Naive thymus-derived CD8-positive, alpha-beta T cell (primary cell): ENCODE measurements at places on chromosomes 6 and 20.

DNA sequence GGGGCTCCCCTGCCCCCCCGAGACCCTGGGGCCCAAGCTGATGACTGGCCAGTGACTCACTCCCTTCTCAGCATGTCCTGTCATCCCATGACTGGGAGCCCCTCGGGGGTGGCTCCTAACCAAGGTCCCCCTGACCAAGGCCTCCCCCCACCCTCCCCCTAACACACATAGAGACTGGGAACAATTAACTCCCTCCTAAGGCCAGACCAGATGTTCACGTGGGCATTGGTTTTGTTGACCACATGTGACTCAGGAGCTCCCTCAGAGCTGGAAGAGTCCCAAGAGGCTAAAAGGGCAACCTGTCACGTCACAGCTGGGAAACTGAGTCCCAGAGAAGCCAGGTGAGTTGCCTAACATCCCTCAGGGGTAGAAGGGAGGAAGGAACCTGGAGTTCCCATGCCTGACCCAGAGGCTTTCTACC is 10.6 kb upstream of the CCN5 start:
- no peak for DNase-seq

DNA sequence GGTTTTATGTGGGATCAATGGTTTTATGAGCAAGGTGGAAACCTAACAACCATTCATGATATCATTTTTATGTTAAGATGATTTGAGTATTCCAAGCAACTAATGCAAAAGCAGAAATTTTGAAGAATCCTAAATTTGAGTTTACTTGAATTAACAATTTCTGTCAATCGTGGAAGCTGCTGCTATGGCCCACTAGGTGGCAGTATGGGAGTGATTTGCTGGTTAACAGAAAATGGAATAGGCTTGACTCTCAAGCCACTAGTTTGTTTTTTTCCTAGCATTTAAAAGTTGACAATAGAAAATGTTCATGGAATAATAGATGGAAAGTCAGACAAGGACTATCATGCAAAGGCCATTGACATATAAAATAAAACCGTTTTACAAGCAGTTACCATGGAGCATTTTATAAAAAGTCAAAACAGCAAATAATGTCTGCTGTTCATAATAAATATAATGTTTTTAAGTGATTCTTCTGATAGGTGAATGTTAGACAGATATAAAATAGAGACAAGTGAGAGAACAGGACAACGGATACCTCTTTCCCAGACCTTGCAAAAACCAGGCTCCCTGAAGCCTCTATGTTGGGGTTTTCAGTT is 43.0 kb upstream of the TMEM200A start:
- DNase-seq: peak; percentile 72

DNA sequence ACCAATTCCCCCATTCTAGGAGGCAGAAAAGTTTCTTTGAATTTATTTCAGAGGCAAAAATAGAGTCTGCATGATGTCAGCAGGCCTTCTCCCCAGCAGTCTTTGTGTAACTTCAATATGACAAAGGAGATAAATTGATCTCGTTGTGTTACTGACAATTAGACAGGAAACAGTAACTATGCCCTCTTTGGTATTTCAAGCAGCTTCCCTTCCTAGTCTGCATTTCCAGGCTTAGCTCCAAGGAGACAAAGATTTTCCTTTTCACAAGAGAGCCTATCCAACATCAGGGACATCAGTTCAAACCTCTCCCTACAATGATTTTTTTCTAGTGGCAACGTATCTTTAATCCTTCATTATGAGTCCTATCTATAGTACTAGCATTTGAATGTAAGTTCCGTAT is 245.9 kb upstream of the HSF2 start:
- DNase-seq: no peak

GRCh38 chr6:163414117-163414945 is at the start of gene QKI:
TSS of gene QKI (plus strand) at chr6:163414718. CDS start at chr6:163415194, 476 bp downstream.
- peak; percentile 81 for DNase-seq

- DNase-seq: no peak
Observed at GRCh38 chr20:40562031-40562430, 127.0 kb downstream of the MAFB start.

- no peak for DNase-seq
Observed at GRCh38 chr20:49457444-49457843, 25.0 kb downstream of the KCNB1 start.

DNA sequence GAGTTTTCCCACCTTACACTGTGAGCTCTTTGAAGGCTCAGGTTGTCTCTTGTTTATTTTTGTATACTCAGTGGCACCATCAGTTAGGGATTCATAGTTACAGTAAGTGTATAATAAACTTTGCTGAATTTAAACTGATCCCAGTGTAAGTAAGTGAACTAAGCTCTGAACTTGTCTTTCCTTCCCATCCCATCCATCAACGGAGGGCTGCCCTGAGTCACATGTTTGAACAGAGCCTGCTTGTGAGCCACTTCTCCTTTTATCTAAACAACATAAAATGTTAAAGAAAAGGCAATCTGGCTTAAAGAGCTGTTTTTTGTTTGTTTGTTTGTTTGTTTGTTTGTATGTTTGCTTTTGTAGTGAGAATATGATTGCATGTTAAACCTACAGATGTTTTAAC is 185.7 kb upstream of the MARCKS start:
- no peak for DNase-seq

GRCh38 chr20:3932681-3933080 is 43.5 kb downstream of the PANK2 start:
- DNase-seq: no peak

GRCh38 chr6:37635319-37635718 is 62.4 kb downstream of the MDGA1 start:
- DNase-seq: no peak

DNA sequence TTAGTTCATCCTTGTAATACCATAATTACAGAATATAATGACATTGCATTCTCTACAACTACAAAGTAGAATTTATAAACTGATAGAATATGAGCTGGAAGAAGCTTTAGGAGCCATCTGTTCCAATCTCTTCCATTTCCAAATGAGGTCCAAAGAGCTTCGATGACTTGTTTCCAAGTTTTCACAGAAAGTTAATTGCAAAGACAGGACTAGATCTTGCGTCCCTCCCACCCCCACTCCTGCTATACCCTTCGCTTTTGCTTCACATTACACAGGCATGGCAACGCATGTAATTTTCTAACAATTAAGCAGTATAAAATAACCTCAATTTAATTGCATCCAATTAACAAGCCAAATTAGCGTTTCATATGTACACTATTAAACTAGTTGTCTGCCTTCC is 7.0 kb downstream of the HIVEP2 start:
- DNase-seq: no peak

DNA sequence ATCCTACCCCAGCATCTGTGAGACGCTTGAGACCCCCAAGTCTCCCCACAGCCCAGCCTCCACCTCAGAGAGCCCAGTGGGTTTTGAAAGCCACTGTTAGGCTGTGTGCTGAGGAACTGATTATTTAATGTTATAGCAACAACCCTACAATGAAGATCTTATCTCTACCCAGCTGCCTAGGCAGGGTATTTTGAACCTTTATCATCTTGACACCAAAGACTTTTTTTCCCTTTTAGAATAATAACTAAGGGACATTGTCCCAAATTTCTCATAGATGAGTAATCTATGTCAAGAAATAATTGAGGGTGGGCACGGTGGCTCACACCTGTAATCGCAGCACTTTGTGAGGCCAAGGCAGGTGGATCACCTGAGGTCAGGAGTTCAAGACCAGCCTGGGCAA is 26.2 kb downstream of the HM13 start:
- no peak for DNase-seq

- no peak for DNase-seq
Observed at GRCh38 chr6:106421496-106421895, 61.0 kb downstream of the CRYBG1 start.

DNA sequence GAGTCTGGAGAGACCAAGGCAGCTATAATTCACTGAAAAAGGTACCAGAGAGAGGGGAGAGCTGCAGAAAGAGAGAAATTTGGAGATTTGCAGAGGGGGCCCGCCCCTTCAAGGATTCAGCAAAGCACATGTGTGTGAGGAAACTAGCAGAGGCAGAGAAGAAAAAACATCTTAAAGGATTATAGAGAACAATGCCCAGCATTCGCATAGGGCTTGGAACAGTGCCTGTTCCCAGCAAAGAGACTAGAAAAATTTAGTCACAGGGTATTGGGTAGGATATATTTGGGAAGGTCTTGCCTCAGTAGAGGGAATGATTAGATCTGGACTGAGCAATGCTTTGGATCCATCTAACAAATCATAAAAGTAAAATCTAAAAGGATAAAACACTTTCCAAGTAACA is 44.0 kb downstream of the SRPK1 start:
- DNase-seq: no peak

DNA sequence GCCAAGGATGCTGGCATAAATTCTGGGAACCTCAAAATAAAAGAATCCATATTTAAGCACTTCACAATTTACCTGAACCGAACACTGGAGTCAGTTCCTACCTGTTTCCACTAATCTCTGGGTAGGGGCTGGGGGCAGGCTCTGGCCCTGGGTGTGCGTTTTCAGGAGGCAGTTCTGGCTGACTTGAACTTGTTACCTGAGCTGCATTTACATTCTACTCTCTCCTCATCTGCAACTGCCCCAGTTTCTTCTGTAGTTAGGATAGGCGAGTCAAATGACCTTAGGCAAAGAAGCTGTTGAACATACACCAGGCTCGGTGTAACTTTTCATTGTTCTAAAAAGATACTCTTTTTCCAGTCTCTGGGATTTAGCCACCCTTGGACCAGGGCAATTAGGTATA is 13.2 kb downstream of the CARMIL1 start:
- DNase-seq: no peak

GRCh38 chr6:89999945-90000825 is 105.9 kb downstream of the GJA10 start:
- DNase-seq: no peak

DNA sequence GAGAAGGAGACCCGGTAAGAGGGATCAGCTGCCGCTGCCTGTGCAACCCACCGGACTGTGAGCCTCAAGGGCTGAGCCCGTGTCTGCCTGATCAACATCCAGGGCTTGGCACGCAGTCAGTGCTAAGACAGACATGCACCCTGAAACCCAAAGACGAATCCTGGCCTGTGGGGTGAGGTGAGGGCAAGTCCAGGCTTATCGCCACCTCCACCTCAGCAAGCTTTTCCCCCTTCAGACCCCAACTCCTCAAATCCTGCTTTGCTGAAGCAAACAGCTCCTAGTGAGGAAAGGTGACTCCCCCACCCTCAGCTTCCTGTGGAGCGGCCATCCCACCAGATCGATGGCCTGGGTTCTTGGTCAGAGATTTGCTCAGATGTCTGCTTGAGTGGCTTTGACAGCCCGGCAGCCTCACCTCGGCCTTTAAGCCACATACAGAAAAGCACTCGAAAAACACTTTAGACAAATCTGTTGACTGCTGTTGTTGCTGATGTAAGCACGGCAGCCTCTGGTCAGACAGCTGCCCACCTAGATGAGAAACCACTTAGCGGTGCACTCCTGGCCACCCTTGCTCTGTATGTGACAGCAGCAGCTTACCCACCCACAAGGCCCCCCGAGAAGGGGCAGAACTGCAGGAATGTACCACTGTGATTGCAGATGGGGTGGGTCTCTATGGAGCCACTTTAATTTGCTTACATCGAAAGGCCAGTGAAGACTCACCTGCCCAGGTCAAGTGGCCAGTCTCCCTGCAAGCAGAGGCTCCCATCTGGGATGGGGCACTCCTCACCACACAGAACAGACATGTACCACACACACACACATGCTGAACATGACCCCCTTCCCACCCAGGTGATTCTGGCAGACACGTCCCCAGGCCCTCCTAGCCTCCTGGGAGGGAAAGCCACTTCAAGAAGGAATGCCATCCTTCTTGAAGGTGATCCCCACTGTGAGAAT is 14.8 kb downstream of the MTCH1 start:
- DNase-seq: no peak

DNA sequence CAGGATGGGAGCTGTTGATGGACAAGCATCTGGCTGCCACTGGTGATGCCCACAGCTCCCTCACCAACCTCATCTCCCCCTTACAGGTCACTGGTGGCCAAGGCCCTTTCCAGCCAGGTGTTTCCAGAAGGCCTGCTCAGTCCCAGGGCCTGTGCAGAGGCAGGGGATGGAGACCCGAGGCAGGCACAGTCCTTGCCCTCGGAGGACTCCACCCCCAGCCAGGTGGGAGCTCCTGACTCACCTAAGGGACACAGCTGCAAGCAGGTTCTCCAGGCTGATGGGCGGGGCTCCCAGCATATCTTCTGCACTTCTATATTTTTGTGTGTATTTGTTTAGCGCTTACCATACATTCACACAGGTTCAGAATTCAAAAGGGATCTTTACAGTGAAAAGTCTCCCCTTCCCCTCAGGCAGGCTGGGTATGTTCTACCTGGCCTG is 17.4 kb downstream of the PRPH2 start:
- no peak for DNase-seq

DNA sequence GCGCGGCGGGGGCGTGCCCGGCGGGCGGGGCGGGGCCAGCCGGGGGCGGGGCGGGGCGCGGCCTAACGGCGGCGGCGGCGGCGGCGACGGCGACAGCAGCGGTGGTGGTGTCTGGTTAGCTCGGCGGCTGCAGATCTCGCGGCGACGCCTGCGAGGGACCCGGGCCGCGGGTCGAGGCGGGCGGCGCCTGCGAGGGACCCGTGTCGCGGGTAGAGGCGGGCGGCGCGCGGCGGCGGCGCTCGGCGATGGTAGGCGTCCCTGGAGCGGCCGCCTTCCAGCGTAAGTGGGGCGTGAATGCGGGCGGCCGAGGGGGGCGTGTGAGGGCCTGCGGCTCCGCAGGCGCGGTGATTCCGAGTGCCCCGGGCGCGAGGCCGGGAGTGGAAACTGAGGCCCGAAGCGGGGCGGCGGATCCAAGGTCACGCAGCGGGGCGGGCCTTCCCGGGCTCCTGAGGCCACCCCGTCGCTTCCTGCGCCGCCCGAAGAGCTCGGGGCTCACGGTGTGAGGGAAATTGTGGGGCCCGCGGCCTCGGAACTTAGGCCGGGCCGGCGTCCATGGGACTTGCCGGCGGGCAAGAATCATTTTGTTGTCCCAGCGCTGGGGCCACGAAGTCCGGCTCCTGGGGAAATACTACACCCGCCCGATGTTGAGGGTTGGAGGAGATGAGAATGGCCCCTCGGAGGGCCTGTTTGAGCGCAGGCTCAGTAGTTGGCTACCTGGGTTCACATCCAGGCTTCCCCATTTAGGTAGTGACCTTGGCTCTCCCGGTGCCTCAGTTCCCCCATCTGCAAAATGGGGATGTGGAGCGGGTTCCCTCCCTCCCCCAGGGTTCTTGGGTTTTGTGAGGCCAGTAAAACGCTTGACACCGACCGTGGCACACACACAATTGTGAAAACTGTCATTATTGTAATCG is at the start of gene CBFA2T2:
TSS of gene CBFA2T2 (plus strand) at position 74 of the 911 bp plus-strand sequence. CDS start at position 246, 172 bp downstream.
- DNase-seq: peak; percentile 1

- no peak for DNase-seq
Observed at GRCh38 chr20:10669843-10670446, 3.9 kb downstream of the JAG1 start.

- DNase-seq: no peak
Observed at GRCh38 chr20:53389516-53390300, 203.9 kb downstream of the ZNF217 start.
